ENCODE measurements at places on chromosomes 5 and 9.

DNA sequence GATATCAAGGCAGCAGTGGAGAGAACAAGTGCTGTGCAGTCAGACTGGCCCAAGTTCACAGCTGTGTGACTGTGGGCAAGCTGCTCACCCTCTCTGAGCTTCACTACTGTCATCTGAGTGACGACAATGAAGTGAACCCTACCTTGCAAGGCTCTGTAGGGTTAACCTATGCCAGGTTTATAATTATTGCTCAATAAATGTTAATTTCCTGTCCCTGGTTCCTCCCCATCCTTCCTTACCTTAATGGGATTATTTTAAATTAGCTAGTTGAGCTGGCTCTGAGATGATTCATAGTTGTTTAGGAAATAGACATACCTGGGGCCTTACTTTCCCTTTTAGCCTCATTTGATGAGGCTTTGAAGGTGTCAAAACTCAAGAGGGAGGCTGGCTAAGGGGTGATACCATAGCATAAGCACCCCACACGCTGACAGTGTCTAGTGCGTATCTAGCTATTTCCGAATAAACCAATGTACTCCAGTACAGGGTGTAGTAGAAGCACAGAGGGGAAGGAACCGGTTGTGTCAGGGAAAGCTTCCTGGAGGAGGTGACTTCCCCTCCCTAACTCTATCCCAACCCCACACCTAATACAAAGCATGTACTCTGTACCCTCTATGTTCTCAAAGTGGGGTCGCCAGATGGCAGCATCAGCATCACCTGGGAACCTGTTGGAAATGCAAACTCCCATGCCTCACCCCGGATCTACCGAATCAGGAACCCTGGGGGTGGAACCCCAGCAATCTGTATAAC, 63.3 kb upstream of the SLC25A51 start:
- no peak for DNase-seq

GRCh38 chr5:5221724-5222123, 81.6 kb downstream of the ADAMTS16 start:
- no peak for DNase-seq

- DNase-seq, result no peak
Observed at GRCh38 chr5:95866435-95867040, 44.0 kb upstream of the GLRX start.

- DNase-seq, result no peak
Observed at GRCh38 chr5:181149355-181149754, 2.0 kb downstream of the OR2V2 start.

GRCh38 chr5:99438619-99439018, 509.8 kb upstream of the CHD1 start:
- no peak for DNase-seq

GRCh38 chr9:35609820-35610163, 4.7 kb downstream of the TESK1 start:
- DNase-seq, result no peak

- peak; percentile 19 for DNase-seq
Observed at GRCh38 chr5:78467752-78468357, 107.4 kb downstream of the SCAMP1 start.

- no peak for DNase-seq
Observed at GRCh38 chr9:131589124-131589711, 43.9 kb downstream of the PRRT1B start.

- no peak for DNase-seq
Observed at GRCh38 chr9:77541055-77541454, 107.1 kb downstream of the GNA14 start.

- no peak for DNase-seq
Observed at GRCh38 chr5:115599502-115599901, 2.8 kb downstream of the TICAM2 start.

DNA sequence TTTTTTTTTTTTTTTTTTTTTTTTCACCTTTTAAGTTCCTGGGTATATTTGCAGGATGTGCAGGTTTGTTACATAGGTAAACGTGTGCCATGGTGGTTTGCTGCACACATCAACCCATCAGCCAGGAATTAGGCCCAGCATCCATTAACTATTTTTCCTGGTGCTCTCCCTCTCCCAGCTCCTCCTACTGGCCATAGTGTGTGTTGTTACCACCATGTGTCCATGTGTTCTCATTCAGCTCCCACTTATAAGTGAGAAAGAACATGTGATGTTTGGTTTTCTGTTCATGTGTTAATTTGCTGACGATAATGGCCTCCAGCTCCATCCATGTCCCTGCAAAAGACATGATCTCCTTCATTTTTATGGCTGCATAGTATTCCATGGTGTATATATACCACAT, 350.5 kb downstream of the MAN2A1 start:
- DNase-seq, result no peak

DNA sequence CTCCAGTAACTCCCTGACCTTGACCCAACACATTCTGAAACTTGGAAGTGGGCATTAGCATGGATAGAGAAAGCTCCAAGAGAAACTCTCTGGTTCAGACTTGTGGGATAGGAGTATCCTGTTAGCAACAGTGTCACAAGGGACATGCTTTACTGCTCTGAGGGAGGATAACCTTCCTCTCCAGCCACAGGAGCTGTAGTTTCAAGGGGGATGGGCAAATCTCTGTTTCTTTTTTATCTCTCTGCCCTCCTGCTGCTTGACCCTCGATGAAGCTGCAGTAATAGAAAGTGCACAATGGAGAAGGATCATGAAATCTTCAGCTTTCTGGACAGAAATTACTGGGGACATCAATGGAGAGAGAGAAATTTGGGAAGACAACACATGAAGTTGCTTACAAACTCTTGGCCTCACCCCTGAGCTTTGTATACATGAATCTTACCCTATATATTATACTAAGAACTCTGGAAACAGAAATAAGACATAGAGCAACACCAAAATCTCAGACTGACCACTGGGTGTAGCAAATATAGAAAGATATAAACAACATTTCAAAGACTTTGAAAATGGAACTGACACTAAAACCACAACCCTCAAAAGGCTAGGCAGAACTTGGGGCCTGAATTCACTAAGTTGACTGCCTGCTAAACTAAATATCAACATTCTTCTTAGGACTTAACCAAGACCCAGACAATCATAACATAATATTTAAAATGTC, 471.0 kb upstream of the MEF2C start:
- DNase-seq, result peak; percentile 55

GRCh38 chr9:133119103-133119845, 1.8 kb downstream of the RALGDS start:
- DNase-seq, result no peak

DNA sequence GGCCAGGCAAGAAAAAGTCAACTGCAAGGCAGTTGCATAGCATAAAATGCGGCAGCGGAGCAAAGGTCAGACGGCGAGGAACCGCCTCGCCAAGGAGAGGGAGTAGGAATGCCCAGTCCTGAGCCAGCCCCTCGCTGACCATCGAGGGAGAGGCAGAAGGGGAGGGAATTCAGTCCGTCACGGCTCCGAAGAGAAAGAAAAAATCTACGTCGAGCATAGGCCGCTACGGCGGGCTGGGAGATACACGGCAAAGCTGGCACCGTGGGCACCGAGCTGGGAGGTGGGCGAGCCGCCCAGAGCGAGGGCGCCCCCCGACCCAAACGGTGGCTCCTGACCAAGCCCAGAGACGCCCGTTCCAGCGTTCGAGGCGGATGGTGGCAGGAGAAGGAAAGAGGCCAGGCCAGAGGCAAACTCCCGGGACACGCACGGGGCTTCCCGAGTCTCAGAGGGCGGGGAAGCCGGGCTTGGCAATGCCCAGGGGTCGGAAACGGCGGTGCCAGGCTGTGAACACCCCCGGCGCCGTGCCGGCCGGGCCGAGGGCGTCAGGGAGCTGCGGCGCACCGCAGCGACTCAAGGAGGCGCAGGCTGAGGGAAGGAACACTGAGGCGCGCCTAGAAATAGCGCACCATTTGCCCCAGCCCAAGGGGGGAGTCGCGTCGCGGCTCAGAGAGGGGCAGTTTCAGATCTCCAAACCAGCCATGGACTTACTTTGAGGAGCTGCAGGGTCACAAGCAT, 518 bp downstream of the SPRY4 start:
- DNase-seq, result no peak

Measured in GM12864 (cell line).